ENCODE measurements at places on chromosomes 6 and 20.
A peak's percentile ranks its signal among the peaks of the same experiment; 100 is the strongest.

DNA sequence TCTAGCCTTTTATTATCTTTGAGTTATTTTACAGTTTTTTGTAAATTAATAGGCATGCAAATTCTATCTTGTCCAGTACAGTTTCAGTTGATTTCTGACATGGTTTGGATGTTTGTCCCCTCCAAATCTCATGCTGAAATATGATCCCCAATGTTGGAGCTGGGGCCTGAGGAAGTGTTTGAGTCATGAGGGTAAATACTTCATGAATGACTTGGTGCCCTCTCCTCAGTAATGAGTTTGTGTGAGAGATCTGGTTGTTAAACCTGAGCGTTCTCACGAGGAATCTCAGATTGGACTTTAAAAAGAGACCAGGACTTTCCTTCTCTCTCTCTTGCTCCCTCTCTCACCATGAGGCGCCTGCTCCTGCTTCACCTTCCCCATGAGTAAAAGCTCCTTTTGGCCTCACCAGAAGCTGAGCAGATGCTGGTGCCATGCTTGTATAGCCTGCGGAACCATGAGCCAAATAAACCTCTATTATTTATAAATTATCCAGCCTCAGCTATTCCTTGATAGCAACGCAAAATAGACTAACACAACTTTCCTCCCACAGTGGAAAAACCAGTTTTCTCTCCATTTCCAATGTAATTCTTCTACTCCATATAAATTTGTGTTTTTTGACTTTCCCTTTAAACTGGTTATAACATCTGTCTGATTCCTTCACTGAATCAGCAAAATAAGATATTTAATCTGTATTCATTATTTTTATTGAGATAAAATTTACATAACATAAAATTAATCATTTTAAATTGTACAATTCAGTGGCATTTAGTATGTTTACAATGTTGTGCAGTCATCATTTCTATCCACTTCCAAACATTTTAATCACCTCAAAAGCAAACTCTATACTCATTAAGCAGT lies 78.7 kb upstream of the PRSS16 start:
- DNase-seq, result peak; percentile 65

DNA sequence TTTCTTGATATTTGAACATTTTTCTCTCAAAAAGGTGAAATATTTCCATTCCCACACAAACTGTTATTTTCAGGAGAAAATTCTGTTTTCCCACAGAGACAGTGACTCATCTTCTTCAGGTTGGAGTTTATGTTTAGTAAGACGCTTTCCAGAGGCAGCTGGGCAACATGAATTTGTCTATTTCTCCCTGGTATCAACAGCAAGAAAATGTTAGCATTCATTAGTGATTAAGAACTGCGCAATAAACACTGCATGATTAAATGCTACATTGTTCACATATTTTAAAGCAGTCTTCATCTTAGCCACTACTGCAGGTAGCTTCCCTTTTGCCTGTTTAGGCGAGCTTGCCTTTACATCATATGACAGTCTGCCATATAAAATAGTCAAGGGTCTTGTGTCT lies 295.7 kb downstream of the C6orf118 start:
- DNase-seq, result no peak

GRCh38 chr6:91654357-91654756 lies 1067.5 kb upstream of the MAP3K7 start:
- no peak for DNase-seq

DNA sequence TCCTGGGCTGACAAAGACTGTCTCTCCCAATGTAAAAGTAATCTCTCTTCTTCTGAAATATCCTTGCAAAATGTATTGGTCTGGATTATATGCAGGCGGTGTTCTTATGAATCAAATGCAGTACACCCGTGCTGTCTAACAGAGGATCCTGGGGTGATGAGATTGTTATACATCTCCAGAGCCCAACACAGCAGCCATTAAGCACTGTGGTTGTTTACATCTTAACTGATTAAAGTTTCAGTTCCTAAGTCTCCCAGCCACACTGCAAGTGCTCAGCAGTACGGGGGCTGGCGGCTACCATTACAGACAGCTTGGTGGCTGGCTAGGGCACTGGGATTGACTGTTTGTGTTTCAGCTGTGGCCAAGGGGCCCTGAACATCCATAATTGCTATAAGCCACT lies 7.0 kb downstream of the UNC93A start:
- no peak for DNase-seq

DNA sequence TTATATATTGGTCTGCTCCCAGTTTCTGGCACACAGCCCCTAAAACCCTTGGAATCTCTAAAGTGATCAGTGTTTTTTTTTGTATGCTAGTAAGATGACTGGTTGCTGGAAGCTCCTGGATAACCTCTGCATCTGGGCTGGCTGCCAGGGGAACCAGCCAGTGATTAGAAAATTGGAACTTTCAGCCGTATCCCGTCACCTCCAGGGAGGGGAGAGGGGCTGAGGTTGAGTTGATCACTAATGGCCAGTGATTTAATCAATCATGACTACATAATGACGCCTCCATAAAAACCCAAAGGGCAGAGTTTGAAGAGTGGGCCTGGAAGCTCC lies 48.0 kb upstream of the NOP56 start:
- DNase-seq, result no peak

DNA sequence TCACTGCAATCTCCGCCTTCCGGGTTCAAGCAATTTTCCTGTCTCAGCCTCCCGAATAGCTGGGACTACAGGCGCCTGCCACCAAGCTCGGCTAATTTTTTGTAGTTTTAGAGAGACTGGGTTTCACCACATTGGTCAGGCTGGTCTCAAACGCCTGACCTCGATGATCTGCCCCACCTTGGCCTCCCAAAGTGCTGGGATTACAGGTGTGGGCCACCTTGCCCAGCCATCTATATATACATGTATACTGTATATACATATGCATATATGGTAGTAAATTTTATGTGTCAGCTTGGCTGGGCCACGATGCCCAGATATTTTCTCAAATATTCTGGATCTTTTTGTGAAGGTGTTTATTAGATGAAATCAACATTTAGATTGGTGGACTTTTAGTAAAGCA lies 18.8 kb downstream of the RBL1 start:
- no peak for DNase-seq

DNA sequence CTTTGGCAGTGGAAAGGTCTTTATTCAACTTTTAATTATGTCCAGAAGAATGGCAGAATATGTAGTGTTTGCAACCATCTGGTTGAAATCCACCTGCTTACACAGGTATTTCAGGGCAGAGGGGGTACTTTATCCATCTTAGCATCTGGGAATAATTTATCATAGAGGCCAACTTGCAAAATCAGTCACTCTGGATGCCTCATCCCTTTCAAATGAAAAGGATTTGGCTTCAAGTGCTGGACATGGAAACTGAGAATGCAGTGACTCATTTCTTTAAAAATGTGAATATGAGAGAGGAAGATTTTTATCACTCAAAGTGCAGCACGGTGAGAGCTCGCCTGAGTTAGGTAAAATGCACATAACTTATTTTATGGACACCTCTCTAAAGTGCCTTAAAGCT lies 758.3 kb downstream of the KIF16B start:
- DNase-seq, result no peak

DNA sequence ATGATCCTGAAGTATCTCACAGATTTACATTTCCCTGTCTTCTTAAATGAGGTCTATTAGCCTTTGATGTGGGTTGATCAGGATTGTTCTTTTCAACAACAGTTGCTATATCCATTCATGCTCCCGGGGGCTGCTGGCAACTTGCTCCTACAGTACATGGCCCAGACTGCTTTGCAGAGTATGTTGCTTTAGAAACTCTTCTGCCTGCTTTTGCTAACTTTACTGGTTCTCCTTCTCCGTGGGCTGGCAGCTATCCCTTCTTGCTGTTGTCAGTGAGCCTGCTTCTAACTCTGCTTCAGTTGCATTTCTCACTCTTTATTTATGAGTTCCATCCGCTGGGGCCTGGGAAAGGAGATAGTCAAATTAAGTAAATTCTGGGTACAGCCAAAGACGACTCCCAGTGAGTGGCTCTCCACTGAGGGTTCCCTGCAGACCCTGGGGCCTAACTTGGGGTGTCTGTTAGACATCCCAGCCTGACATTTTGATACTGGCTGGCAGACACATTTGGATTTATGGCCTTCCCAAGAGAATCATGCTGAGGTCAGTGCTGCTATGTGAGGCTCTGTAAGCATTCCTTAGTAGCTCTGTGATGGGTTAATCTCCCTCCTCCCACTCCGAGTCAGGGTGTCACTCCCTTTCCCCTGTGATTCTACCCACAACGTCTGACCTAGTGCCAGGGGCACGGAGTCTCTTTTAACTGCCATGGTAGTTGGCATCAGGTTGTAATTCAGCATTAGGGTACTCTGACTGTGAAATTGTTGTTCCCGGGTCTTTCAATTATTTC lies 73.6 kb downstream of the SLX4IP start:
- DNase-seq, result no peak

- no peak for DNase-seq
These were observed 437.7 kb upstream of the ADGRB3 start for GRCh38 chr6:68197356-68197755.

- DNase-seq, result no peak
These were observed 875.9 kb downstream of the HACE1 start for GRCh38 chr6:103983860-103984259.

DNA sequence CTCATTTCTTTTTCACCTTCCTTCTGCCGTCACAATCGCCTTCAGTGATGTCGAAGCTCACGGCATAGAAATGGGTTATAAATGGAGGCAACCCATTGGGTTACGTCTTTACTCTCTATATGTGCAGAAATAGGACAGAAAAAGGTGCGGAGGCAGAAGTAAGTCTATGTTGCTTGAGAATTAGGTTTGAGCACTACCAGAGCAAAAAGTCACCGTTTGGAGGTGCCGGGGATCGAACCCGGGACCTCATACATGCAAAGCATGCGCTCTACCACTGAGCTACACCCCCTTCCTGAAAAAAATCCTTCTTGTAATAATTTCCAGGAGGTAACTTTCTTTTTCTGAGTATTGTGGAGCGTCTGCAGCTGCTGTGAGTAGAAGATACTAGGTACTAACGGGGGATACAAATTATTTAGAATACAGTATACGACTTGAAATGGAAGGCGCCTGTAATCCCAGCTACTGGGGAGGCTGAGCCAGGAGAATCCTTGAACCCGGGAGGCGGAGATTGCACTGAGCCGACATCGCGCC lies 134.2 kb downstream of the TRIM27 start:
- peak; percentile 15 for DNase-seq

DNA sequence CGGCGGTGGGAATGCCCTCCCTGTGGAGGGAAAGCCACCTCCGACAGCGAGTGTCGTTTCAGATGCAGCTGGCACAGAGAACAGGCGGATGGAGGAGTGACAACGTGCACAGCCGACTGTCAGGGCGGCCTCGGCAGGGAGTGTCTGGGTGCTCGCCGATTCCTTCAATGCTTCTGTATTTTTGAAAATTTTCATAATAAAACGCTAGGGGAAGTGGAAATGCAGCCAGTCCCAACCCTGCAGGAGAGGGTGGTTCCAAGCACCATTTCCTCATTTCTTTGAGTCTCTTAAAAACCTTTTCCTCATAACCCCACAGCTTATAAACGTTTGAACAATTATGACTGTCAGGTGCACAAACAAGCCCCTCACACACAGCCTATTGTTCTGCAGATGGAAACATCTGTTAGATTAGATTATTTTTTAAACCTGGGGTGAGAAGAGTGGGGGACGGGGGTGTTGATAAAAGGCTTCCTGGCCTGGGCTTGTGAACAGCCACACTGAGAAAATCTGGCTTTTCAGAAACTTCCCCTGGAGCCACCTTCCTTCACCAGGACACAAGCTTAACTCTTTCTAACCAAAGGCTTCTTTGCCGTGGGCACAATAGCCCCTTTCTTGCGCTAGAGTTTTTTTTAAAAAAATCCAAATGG lies 228.9 kb downstream of the ANKRD60 start:
- DNase-seq, result no peak

GRCh38 chr20:46255440-46256104 lies 52.7 kb downstream of the CDH22 start:
- DNase-seq, result no peak

- no peak for DNase-seq
These were observed 134.9 kb downstream of the GMDS start for GRCh38 chr6:2110504-2110903.

DNA sequence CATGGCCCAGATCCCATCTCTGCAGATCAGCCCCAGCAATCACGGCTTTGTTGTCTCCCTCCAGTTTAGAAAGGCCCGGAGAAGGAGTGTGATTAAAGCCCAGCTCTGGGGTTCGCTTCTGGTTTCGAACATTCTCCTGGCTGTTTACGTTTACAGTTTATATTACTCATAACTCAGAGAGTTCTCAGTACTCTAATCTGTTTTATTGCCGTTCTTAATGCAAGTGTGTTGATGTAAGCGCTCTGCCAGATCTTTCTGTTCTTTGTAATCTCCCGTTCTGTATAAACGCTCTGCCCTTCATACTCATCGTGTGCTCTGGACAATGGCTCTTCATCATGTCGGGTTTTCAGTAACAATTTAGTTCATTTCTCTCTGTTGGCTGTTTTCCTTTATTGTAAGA lies 118.0 kb upstream of the PRND start:
- DNase-seq, result no peak

GRCh38 chr6:228881-229651 lies 63.2 kb upstream of the DUSP22 start:
- no peak for DNase-seq

DNA sequence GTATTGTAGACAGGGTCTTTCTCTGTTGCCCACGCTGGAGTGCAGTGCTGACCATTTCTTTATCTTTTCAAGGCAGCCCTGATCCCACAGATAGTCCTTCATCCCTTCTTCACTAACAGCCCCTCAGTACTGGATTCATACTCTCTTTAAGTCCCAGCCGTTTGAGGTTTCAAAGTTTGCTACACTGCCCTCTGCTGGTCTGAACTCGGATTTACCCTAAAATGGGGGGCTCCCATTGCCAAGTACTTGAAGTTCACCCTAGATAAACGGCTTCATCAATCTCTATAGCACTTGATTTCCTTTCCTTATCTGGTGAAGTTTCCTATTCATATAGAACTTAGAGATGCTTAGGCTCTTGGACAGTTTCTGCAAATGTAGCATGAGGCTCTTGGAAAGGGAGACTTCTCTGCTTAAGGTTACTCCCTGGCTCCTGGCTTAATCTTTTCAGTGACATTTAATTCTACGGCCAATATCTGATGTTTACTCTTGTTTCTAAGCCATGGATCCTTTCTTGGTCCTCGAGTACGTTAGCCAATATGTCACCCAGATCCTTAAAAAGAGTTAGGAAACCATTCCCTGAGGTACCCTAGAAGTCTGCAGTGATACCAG lies 21.4 kb upstream of the PREP start:
- no peak for DNase-seq

DNA sequence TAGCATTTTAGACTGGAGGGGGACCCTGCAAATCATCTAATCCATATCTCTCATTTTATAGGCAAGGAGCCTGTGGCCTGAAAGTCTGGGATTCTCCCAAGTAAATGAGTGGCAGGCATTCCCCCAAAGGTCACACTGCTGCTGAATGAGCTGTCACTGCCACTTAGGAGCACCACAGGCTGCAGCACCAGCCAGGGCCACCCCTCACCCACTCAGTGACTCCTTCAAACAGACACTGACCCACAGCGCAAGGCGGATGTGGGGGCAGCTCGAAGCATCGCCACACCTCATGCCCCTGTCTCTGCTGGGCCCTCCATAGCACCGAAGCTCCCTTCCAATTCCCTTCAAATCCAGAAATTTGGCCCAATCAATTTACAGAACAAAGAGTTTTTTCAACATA lies 119.9 kb upstream of the ARID1B start:
- DNase-seq, result no peak

GRCh38 chr6:151137542-151137941 lies 102.2 kb upstream of the AKAP12 start:
- no peak for DNase-seq
